ENCODE measurements at places on chromosomes 6 and 20.

GRCh38 chr6:141418076-141418475 is 714.6 kb upstream of the GJE1 start:
- no peak for DNase-seq

DNA sequence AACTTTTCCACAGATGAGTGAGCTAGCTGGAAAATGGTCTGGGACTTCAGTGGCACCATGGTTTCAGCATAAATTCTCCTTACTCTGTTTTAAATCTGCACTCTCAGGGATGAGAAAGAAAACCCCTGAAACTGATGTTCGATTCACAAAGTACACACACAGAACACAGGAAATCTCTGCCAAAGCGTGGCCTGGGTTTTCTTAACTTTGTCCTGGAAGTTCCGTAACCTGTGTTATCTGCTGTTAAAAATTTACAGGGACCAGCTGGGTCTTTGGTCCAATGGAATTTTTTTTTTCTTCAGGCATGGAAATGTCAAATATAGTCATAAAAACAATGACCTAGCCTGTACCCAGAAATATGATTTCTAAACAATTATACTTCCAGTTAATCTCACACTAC is 7.3 kb downstream of the SCML4 start:
- no peak for DNase-seq

- DNase-seq, result no peak
These were observed 4.1 kb downstream of the LEMD2 start for GRCh38 chr6:33784787-33785186.

- no peak for DNase-seq
These were observed 245.3 kb downstream of the TBXT start for GRCh38 chr6:165922309-165922794.

GRCh38 chr6:797479-798077 is 104.6 kb upstream of the EXOC2 start:
- no peak for DNase-seq

DNA sequence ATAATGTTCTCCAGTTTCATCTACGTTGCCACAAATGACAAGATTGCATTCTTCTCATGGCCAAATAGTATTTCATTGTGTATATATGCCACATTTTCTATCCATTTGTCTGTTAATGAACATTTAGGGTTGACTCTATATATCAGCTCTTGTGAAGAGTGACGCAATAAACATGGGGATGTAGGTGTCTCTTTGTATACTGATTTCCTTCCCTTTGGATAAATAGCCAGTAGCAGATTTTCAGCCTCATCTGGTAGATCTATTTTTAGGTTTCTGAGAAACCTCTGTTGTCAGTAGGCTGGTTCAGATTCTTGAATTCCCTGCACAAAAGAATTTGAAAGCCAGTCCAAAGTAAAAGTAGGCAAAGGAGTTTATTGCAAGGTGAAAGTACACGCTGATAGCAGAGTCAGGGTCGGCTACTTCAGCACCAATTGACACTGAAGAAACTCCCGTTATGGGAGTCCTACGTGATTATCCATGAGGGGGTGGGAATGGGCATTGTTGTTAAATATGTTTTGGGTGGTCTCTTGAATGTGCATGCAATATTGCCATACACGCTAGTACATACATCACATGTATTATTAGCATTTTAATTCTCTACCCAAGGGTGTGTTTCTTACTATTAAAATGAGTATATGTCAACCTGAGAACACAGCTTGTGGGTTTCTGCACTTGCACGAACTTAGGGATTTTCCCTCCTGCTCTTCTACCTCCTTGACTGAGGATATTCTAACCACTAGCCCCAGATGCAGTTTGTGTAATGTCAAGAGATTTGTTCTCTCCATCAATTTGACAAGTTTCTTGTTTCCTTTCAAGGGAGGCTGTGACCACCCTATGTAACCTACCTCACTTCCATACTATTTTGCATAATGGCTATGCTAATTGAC is 14.4 kb upstream of the SLC17A2 start:
- DNase-seq, result no peak

DNA sequence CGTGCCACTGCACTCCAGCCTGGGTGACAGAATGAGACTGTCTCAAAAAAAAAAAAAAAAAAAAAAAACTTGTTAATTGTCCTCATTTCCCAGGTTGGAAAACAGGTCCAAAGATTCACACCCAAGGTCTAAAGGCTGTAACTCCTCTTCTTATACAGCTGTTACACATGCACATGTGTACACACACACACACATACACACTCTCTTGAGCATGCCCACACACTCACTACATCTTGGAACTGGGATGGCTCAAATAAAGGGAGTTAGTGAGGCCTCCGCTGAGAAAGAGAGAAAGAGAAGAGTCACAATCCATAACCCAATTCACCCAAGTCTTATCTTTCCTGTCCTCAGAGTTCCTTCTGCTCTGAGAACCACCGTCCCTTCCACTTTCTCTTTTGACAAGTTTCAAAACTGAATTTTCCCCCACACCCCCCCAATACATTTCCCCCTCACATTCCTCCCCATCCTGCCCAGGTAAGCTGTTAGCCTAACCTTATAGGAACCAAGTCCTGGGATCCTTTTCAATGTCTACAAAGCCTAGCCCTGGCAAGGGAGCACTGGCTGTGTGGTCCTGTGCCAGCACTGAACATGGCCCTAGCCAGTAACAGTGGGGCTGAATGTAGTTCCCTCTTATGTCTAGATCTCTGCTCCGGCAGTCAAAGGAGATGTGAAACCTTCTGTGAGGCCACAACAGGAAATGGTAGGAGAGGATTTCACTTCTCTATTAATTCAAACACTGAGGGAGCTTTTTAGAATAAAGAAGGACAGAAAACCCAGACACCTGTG is 3.2 kb upstream of the HLA-DMB start:
- no peak for DNase-seq

DNA sequence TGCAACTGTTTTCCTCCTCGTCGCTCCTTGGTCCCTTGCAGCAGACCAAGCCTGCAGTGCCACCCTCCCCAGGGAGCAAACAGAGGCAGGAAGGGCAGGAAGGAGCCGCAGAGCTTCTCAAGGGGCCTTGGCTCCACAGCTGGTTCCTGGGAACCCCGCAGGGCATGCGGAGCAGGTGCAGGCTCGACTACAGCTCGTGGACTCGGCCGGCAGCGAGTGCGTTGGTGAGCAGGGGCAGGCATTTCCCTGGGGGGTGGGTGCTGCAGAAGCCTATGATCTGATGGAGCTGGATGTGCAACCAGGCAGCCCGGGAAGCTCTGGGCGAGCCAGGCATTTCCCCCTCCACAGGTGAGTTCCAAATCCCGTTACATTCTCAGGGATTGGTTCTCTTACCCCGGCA is 37.1 kb downstream of the FRMD1 start:
- DNase-seq, result no peak

- no peak for DNase-seq
These were observed 595.7 kb upstream of the ARID1B start for GRCh38 chr6:156181506-156181905.

DNA sequence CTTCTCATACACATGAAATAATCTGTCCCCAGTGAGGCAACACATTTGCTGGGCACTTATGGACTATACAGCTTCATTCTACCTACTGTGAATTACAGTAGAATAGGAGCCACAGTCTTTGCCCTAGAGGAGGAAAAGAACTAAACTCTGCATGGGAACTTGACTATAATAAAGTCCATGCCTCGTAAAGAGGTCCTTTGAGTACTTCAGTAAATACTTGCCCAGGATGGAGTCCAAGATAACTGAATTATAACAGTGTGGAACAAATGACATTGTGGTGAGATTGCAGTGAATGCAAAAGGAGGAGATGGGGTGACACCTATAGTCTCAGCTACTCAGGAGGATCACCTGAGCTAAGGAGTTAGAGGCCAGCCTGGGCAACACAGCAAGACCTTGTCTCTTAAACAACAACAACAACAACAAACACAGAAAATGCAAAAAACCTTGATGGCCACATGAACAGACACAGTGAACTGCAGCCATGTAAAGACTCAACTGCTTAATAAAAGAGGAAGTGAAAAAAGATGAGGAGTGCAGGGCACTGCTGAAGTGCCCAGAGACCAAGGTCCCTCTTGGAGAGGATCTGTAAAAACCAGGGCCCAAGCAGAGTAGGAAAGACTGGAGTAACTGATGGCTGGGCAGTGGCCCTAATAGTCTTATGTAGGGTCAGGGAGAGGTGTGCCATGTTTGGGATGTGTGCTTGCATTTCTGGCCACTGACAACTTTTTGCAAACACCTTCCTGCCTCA is 3.7 kb downstream of the MRPS18A start:
- no peak for DNase-seq

- DNase-seq, result no peak
These were observed 114.6 kb downstream of the RCAN2 start for GRCh38 chr6:46376562-46377061.

DNA sequence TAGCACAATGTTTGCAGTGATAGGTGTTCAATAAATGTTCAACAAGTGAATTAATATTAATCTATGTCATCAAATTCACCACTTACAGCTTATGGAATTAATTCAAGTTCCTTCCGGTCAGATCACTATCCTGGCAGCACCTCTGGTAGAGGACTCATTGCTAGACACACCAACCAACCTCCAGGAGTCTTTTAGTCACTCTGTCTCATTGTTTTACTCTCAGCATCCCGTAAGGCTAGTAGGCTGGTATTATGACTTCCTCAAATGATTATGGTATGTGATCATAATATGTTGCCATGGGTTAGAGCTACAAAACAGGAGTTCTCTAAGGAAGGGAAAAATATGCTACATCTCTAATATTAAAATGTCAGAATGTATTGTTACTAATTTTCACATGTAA is 21.7 kb upstream of the MMS22L start:
- DNase-seq, result no peak

GRCh38 chr6:43715056-43715788 is 27.6 kb upstream of the MRPS18A start:
- DNase-seq, result no peak

- no peak for DNase-seq
These were observed 52.7 kb downstream of the BANF2 start for GRCh38 chr20:17752459-17752858.

DNA sequence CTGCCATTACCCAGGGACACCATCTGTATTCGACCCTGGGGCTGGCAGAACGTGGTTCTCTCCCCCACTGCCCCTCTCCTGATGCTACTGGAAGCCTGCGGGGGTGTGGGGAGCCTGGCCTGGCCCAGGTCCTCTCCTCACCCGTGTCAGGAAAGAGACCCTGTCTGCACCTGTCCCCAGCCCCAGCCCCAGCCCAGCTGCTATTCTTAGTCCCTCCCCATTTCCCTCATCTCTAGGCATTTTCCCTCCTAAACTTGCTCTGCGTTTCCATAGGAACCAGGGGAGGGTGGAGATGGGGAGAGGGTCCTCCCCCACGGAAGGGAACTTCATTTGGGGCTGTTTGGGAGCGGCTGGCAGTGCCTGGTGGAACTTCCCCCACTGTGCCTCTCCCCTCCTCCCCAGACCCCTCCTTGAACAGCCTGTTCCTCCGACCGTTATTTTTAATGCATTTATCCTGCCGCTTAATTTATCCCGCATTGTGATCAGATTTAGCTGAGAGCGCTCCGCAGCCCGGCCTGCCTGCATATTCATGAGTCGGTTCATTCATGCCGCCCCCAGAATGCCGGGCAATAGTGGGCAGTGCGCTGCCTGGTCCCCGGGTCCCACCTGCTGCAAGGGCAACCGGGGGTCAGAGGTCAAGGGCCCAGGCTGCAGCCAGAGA is 31.8 kb upstream of the DLGAP4 start:
- no peak for DNase-seq

- DNase-seq, result no peak
These were observed 39.2 kb upstream of the RNF182 start for GRCh38 chr6:13885601-13886000.
